Fibroblast of skin of scalp (primary cell): ENCODE measurements at places on chromosomes 4 and X.
A peak's percentile ranks its signal among the peaks of the same experiment; 100 is the strongest.

DNA sequence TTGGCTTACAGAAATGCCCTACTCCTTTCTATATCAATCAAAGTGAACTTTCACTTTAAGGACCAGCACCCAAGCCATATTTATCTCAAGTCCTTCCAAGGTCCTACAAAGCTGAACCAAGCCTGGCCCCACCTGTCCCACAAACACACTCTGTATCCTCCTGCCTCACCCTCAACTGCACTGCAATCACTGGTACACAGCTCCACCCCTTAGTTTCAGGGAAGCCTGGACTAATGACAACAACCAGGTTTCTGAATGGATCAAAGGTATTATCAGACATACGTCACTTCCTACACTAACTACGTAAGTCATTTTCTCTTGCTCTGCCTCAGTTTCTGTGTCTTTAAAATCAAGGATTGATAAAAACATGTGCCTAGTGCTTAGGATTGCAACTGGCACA, 205.6 kb upstream of the HS3ST1 start:
- DNase-seq: no peak

DNA sequence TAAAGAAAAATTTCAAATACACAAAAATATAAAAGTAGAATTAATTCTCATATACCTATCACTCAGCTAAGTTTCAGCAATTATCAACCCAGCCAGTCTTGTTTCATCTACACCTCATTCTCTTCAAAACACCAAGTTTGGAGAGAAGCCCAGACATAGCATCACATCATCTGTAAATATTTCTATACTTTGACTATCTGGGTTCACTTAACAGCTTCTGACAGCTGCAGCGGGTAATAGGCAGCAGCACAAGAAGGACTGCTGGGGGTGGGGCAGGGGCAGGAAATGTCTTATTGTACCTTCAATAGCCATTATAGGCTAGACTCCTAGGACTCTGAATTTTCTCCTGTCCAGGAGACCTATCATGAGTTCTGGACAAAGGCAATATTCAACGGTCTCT, 54.1 kb downstream of the PHF8 start:
- DNase-seq: peak; percentile 1

- no peak for DNase-seq
Observed at GRCh38 chrX:9164533-9165426, 130.9 kb upstream of the FAM9B start.

- peak; percentile 43 for DNase-seq
Observed at GRCh38 chr4:78336093-78336943, 215.3 kb upstream of the ANXA3 start.

DNA sequence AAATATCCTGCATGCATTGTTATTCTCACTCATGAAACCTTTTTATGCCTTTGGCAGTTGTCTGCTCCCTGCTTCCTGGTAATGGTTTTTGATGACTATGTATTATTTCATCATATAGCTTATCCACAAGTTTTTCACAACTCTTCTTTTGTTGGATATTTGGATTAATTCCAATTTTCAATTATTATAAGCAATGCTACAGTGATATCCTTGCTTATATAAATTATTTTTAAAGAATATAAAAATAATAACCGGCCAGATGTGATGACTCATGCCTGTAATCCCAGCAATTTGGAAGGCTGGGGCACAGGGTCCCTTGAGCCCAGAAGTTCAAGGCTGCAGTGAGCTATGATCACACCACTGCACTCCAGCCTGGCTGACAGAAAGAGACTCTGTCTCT, 47.0 kb downstream of the ASIC5 start:
- peak; percentile 38 for DNase-seq

GRCh38 chrX:56066016-56066415, 166.1 kb upstream of the KLF8 start:
- DNase-seq: no peak

- DNase-seq: no peak
Observed at GRCh38 chrX:136021160-136021559, 35.9 kb downstream of the SLC9A6 start.

- no peak for DNase-seq
Observed at GRCh38 chr4:46390355-46391058, 579 bp upstream of the GABRA2 start.

DNA sequence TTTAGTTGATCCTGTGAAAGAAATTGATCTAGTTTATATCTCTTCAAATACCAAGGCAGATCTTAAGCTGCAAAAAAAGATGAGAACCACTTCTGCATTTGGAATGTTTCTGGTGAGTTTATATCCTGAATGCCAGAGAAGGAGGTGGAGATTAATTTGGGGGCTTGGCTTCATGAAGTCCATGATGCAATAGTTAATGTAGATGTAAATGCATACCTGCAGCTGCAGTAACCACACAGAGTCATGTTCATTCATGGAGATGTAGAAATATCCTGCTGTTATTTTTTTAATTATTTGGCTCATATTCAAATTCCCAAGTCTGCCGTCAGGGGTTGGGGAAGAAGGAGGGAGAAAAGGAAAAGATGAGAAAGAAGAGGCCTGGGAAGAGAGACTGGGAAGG, at the start of gene SULT1E1:
SULT1E1 (minus strand) TSS at position 94 of the 400 bp plus-strand sequence. CDS start 2,501 bp downstream, outside the sequence.
- DNase-seq: peak; percentile 53

GRCh38 chrX:130267956-130268448, 697 bp downstream of the ZNF280C start:
- no peak for DNase-seq

GRCh38 chrX:17679820-17680219, 57.5 kb upstream of the SCML1 start:
- DNase-seq: no peak

GRCh38 chr4:121139533-121140222, 24.4 kb downstream of the TNIP3 start:
- DNase-seq: peak; percentile 67

DNA sequence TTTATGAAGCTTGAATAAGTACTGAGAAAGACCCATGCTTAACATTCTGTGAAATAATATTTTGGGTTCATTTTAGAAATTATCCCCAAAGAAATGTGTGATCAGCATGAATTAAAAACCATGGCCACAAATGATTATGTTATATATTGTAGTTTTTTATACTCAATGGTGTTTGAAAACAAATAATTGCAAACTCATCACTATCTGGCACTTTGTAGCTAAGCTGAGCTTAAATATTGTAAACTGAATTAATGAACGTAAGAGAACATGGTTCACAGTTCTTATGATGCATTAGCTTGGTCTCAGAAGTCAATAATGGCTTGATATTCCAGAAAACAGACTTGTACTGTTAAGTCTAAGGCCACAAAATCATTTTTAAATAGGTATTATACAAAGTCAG, 24.6 kb upstream of the ASB5 start:
- DNase-seq: no peak

GRCh38 chr4:1248245-1249147, at the start of gene CTBP1:
Gene CTBP1, minus strand, starts transcription at chr4:1249130. Its CDS starts 7,799 bp downstream, at chr4:1241331.
- peak; percentile 87 for DNase-seq

GRCh38 chrX:71941776-71942175, 31.1 kb downstream of the NHSL2 start:
- peak; percentile 79 for DNase-seq

DNA sequence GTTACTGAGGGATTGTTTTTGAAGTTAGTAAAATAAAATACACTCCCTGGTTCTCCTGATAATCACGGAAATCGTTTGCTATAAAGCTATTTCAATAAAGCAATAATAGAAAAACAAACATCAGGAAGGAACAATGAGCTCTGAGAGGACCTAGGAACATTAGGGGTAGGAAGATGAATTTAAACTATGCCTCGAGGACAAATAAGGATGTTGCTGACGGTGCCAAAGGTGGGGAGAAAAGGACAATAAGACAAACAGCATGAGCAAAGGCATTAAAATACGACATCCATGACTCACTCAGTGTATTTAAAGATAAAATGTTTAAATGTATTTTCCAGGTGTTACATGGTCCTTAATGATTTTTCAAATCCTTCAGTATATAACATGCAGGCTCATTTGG, 110.3 kb downstream of the MTNR1A start:
- DNase-seq: no peak

DNA sequence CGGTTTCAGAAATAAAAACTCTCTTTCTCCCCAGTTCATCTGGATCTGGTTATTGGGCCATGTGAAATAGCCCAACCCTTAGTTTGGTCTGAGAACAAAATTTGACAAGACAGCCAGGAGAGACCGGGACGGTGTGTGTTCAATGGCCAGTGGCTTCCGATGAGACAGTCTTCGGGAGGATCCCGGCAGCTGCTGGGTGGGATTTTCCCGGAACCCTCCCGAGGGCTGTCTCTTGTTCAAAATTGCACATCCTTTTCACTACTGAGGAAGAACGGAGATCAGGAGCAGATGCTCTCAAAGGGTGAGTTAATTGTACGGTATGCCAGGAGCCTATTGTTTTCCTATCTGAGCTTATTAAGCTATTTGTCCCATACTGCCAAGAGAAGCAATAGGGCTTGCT, 166.5 kb downstream of the PRR32 start:
- DNase-seq: no peak

- DNase-seq: no peak
Observed at GRCh38 chr4:143742834-143743233, 42.4 kb upstream of the FREM3 start.

DNA sequence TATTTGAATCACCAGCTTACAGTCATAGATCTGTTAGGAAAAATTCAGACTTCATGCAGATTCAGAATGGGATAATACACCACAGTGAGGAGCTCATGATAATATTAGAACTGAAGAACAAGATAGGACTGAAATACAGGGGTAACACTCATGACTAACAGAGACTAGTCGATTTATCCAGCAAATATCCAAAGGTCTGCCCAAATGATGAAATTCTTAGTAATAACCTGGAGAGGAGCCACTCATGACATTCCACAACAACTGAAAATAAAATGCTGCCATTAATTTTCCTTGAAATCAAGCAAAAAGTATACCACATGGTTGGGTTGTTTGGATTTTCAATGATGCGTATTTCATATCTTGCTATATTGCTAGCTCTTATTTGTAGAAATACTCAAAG, 903.7 kb upstream of the ADGRL3 start:
- DNase-seq: peak; percentile 48

GRCh38 chr4:145498430-145498829, 16.8 kb downstream of the SMAD1 start:
- DNase-seq: no peak

DNA sequence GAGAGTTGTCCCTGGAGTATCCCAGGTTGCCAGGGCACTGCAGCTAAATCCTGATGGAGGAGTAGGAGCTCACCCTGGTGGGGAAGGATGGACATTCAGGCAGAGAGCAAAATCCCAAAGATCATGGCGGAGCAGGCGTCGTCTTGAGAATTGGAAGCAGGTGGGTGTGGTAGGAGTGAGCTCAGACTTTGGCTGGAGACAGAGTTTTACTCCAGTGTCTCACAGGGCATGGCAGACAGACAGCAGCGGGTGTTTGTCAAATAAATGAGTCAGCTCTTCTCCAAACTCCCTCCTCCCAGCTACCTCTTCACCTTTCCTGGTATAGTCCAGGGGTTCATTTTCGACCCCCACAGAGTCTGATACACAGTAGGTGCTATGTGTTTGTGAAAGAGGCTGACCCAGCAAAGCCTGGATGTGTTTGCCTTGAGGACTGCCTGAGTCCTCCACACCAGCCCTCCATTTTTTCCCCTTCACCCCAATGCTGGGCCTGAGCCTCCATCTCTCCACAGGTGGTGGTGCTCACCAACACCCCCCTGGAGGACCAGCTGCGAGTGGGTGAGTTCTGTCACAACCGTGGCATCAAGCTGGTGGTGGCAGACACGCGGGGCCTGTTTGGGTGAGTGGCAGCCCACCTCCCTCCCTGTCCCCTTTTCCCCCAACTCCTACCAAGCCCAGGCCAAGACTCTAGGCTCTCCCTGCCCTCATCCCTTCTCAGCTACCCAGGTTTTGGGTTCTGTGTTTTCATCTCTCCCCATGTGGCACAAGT, 6.9 kb downstream of the UBA1 start:
- DNase-seq: peak; percentile 53
